Mesenteric fat pad (tissue), 1 donor: ENCODE measurements at places on chromosomes 11 and 22.
A peak's percentile ranks its signal among the peaks of the same experiment; 100 is the strongest.

GRCh38 chr11:3225826-3226750 is 6.1 kb downstream of the MRGPRE start:
- no peak for DNase-seq

GRCh38 chr22:42076764-42077485 is 2.6 kb upstream of the SMDT1 start:
- peak; percentile 53 for DNase-seq

DNA sequence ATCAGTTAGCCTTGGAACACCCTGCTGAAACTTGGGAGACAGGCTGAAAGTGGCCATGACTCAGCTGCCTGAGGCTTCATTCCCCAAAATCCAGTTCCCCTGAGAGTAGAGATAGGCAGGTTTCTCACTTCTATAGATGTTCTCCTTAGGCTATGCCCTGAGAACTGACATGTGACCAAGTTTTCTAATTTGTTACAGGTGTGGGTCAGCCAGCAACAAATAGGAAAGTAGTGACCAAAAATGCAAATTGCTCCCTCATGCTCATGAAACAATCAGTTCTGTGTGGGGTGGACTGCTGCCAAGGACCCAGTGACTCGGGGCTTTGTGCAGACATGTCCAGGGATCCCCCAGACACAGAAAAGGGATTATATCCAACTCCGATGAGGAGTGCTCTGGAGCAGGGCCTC is 7.3 kb upstream of the CCDC15 start:
- DNase-seq = no peak

DNA sequence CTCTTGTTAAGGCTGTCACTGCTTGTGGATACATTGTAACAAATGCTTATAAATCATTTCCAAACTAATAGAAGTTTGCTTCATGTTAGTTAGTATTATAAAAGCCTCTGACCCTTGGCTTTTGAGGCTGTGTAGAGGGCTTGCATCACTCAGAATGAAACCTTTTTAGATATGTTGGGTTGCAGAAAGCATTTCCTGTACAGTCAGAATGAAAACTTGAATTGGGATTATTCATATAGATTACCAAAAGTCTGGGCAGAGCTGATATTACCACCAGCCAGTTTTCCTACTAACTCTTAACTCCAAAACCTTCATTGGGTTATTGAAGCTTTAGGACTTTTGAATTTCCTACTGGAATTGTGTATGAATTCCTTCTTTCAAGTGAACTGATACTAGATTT is 12.0 kb downstream of the KMT2A start:
- DNase-seq = no peak

GRCh38 chr11:130774703-130775102 is 141.6 kb downstream of the SNX19 start:
- no peak for DNase-seq
